Activated CD8-positive, alpha-beta memory T cell treated with anti-CD3 and anti-CD28 coated beads, Interleukin-2, amount 10 ng/mL, durations not matched to agents 7 days and 5 days (primary cell): ENCODE measurements at places on chromosomes 2 and 18. TPM values are rescaled to one million over a fixed set of nuclear protein-coding genes. Genes with fewer than 3 reads are reported as not detected.

The RAPGEF4 gene
- not detected for total RNA-seq

The TXNDC2 gene
- total RNA-seq: not detected

DNA sequence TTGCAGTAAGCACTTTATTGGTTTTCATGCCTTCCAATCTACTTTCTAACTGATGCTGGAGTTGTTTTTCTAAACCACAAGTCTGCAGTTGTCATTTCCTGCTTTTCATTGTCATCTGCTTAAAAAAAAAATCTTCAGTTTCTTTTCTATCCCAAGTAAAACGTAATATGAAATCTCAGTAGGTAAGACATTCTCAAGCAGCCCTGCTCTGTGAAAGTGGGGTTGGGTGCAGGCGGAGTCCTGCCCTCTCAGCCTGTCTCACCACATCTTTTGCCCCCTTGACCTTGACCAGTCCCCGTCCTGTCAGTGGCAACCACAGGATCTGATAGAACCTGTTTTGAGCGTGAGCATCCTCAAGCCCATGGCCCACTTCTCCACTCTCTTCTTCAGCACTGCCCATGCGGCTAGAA is 80.0 kb upstream of the CPO start:
- no peaks in the 10 kb centered on the region for H3K27me3 ChIP-seq
- peaks cover 21% of the 10 kb centered on the region for H3K4me1 ChIP-seq
- peak overlapping the region; percentile 88 for H3K27ac ChIP-seq

DNA sequence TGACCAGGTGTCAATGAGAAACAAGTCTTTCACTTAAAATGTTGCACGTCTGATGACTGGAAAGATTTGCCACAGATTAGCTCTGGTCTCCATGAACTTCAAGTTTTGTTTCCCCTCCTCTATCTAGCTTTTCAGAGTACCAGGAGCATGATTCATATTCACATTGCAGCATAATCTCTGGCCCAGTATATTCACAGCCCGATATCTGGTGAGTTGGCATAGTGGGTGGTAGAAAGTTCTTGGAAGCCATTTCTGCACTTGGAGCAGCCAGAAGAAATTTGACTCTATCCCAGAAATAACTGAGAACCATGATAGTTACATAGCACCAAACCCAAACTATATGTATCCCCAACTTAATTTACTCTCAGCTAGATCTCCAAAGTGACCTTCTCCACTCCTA is 503.9 kb downstream of the PID1 start:
- H3K4me3 ChIP-seq: no peak overlapping the region
- no peaks in the 10 kb centered on the region for H3K4me1 ChIP-seq
- H3K36me3 ChIP-seq: no peaks in the 10 kb centered on the region
- no peak overlapping the region for H3K27ac ChIP-seq
- H3K27me3 ChIP-seq: no peaks in the 10 kb centered on the region

DNA sequence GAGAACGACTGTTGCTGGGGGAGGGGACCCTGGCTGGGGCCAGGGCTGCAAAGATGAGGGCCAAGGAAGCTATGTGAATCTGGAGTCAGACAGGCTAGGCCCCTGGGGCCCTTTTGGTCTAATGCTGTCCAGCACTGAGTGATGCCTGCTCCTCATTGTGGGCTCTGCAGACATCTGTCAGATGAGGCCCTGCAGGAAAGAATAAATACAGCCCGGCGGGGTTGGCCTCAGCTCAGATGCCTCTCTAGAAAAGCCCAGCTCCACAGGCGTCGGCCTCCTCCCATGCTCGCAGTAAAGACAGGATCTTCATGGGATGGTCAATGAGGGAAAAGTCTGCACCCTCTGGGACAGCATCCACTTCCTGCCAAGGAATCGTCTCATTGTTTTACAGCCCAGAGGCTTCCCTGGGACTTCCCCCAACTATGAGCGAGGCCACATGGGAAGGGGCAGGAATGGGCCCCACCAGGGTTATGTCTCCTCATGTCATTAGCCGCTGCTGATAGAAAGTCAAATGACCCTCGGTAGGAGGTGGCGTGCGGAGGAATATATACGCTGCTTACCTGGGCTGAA is 125.8 kb upstream of the GLI2 start:
- no peaks in the 10 kb centered on the region for H3K36me3 ChIP-seq
- no peak overlapping the region for H3K4me3 ChIP-seq
- H3K4me1 ChIP-seq: no peaks in the 10 kb centered on the region
- H3K27me3 ChIP-seq: peaks cover 4% of the 10 kb centered on the region
- H3K27ac ChIP-seq: no peak overlapping the region

- H3K27ac ChIP-seq: no peak overlapping the region
- no peak overlapping the region for H3K4me3 ChIP-seq
- no peaks in the 10 kb centered on the region for H3K27me3 ChIP-seq
- no peaks in the 10 kb centered on the region for H3K36me3 ChIP-seq
Observed at GRCh38 chr2:71223767-71224333, 3.1 kb downstream of the PAIP2B start.

GRCh38 chr2:219078126-219078525 is 17.4 kb upstream of the IHH start:
- DNase-seq: no peak
- no peaks in the 10 kb centered on the region for H3K27me3 ChIP-seq
- H3K36me3 ChIP-seq: peaks cover 6% of the 10 kb centered on the region
- H3K4me3 ChIP-seq: no peak overlapping the region

GRCh38 chr18:60746491-60746890 is 373.9 kb upstream of the MC4R start:
- H3K36me3 ChIP-seq: no peaks in the 10 kb centered on the region
- no peak overlapping the region for H3K4me3 ChIP-seq
- no peak for DNase-seq
- no peaks in the 10 kb centered on the region for H3K4me1 ChIP-seq

DNA sequence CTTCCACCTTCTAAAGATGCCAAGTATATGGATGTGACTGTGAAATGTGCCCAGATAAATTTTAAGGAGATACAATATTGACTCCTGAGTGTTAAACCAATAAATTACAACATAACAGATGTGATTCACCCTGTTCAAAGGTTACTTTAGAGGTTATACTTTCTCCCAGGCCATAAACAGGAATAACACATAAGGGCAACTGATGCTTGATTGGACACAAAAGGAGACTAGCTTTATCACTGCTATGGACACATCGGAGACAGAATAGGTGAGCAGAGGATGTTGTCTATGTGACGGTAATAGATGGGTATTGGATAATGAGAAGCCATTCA is 31.9 kb upstream of the SLC25A52 start:
- H3K27ac ChIP-seq: no peak overlapping the region
- peaks cover 3% of the 10 kb centered on the region for H3K4me1 ChIP-seq
- DNase-seq: no peak
- no peaks in the 10 kb centered on the region for H3K27me3 ChIP-seq
- no peak overlapping the region for H3K4me3 ChIP-seq

- peaks cover 2% of the 10 kb centered on the region for H3K36me3 ChIP-seq
- H3K4me3 ChIP-seq: no peak overlapping the region
- DNase-seq: no peak
- no peaks in the 10 kb centered on the region for H3K27me3 ChIP-seq
- no peak overlapping the region for H3K27ac ChIP-seq
- peaks cover 11% of the 10 kb centered on the region for H3K4me1 ChIP-seq
Observed at GRCh38 chr2:232238108-232238507, 140.4 kb upstream of the ALPP start.

DNA sequence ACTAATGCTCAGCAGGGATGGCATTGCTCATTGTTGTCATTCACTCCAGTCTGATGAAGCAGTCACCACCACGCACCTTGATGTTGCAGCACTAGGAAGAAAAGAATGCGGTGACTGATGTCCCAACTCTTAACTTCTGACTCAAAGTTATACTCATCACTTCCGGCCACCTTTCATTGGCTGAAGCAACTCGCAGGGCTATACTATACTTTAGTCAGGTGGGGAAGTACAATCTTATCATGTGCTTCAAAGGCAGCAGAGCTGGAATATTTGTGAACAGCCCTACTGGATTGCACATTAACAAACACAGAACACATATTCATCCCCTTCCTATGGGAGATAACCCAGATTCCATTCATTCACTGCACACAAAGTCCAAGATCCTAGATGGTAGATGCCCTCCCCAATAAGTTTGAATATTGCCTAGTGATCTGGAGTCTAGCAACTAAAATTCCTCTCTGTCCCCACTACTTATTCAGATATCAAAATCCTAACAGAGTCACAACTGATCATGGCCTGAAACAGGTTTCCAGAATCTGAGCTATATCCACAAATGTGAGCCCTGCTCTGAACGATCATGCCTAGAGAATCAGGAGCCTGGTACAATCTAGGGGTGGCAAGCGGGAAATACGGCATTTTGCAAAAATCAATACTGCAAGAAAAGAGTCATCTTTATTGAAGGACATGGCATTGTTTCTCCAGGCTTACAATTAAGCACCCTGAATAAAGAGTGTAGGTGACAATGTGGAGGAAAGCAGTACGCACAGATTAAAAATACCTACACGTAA is 3.4 kb upstream of the SPATS2L start:
- no peak overlapping the region for H3K4me3 ChIP-seq
- peaks cover 16% of the 10 kb centered on the region for H3K4me1 ChIP-seq
- peaks cover 16% of the 10 kb centered on the region for H3K27me3 ChIP-seq

GRCh38 chr2:228771315-228771714 is 499.8 kb downstream of the PID1 start:
- no peaks in the 10 kb centered on the region for H3K36me3 ChIP-seq
- no peak overlapping the region for H3K27ac ChIP-seq
- H3K4me3 ChIP-seq: no peak overlapping the region

- no peak for DNase-seq
- H3K27ac ChIP-seq: no peak overlapping the region
- H3K4me3 ChIP-seq: no peak overlapping the region
- peaks cover 9% of the 10 kb centered on the region for H3K4me1 ChIP-seq
- H3K36me3 ChIP-seq: peaks cover 27% of the 10 kb centered on the region
- H3K27me3 ChIP-seq: no peaks in the 10 kb centered on the region
Observed at GRCh38 chr2:179991344-179991743, 15.8 kb downstream of the CWC22 start.

DNA sequence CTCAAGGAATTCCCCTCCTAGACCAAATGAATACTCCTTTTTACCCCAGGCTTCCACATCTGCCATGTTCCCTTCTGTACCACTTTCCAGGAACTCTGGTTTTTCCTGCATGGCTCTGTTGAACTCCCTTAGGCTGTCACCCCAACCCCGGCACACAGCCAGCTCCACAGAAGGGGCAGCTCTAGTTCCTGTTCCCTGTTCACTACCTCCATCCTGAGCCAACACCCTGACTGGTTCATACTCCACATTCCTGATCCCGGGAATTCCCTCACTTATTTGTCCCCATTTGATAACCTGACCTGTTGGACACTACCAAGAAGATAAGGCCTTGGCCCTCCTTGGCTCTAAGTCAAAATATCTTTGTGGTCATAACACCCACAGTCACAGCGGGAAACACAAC is 280.9 kb upstream of the RAB6C start:
- H3K27me3 ChIP-seq: no peaks in the 10 kb centered on the region
- H3K4me1 ChIP-seq: no peaks in the 10 kb centered on the region
- H3K27ac ChIP-seq: no peak overlapping the region

GRCh38 chr2:151771599-151772358 is 37.5 kb upstream of the NEB start:
- no peak overlapping the region for H3K4me3 ChIP-seq
- H3K27ac ChIP-seq: no peak overlapping the region

DNA sequence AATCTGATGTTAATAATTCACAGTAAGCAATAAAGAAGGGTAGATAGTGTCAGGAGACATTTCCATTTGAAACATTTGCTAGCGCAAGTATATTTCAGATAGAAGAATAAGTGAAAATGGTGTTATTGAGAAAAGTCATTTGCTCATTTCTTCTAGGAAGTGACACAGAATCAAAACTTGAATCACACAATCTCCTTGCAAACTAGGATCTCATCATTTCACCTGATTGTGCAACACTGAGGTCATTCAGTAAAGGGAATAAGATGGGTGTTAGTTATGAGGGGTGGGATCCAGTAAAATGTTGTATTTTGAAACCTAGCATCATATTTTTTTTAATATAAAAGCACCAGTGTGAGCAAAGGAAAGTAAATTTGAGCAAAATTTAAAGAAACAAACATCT is 208.0 kb upstream of the KCNJ3 start:
- no peak for DNase-seq
- no peak overlapping the region for H3K27ac ChIP-seq
- H3K4me1 ChIP-seq: no peaks in the 10 kb centered on the region

DNA sequence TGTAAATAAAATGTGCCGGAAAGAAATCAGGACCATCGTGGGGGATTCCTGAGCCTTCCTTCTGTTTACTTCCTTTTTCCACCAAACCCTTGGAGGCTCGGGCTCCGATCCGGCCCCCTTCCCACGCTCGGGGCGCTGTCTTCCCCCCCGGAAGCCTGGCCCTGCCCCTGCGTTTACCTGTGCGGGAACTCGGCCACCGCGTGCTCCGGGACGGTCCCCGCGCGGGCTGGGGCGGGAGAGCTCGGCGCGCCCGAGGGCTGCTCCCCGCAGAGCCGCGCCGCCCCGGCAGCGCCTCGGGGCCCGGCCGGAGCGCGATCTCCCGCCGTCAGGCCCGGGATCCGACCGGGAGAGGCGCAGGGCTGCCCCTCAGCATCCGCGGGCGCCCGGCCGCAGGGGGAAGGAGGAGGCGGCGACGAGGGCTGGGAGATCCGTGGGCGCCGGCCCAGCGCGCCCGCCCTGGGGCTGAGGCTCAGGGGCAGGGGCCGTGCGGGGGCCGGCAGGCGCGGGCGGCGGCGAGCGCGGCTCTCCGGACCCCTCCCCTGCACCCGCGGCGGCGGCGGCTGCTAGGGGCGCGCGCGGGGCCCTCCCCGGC is 435 bp downstream of the ADCY3 start:
- no peak for DNase-seq
- H3K4me1 ChIP-seq: peaks cover 46% of the 10 kb centered on the region
- peak overlapping the region; percentile 90 for H3K4me3 ChIP-seq
- peak overlapping the region; percentile 72 for H3K27ac ChIP-seq
- no peaks in the 10 kb centered on the region for H3K27me3 ChIP-seq

GRCh38 chr18:34938090-34938489 is 103.1 kb upstream of the MAPRE2 start:
- no peak overlapping the region for H3K27ac ChIP-seq
- no peaks in the 10 kb centered on the region for H3K4me1 ChIP-seq
- peaks cover 20% of the 10 kb centered on the region for H3K27me3 ChIP-seq
- H3K36me3 ChIP-seq: no peaks in the 10 kb centered on the region
- H3K4me3 ChIP-seq: no peak overlapping the region

DNA sequence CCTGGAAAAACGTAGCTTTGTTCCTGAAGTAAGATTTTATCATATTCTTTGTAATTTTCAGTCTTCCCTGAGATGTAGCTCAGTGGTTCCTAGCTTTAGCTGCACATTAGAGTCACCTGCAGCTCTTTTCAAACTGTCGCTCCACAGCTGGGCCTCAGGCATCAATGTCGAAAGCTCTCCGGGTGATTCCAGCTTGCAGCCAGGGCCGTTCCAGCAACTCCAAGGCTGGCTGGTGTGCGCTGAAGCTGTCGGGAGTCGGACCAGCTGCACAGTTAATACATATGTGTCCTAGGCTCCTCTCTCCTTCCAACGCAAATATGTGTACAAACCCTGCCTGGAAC is 609 bp upstream of the ZNF2 start:
- peaks cover 14% of the 10 kb centered on the region for H3K36me3 ChIP-seq
- no peak for DNase-seq

DNA sequence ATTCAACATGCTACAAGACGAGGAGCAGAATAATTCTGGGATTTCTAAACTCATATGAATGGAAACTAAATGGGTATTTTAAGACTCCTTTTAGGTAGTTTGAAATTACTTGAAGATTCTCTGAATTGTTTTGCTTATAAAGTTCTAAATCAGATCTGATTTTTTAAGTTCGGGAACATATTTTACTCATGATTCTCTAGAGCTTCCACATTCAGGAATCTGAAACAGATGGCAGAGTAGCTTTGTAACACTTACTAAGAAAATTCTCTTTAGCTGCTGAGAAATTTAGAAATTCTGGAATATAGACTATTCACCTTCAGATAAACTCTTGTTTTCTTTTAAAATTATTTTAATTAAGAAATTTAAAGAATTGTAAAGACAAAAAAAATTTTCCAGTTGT is 13.7 kb downstream of the RBBP8 start:
- DNase-seq: no peak
- peaks cover 41% of the 10 kb centered on the region for H3K36me3 ChIP-seq
- no peaks in the 10 kb centered on the region for H3K27me3 ChIP-seq
- H3K4me1 ChIP-seq: no peaks in the 10 kb centered on the region
- no peak overlapping the region for H3K27ac ChIP-seq
- no peak overlapping the region for H3K4me3 ChIP-seq
